ENCODE measurements at places on chromosomes 1 and 21.

GRCh38 chr1:223175032-223175431, 32.0 kb upstream of the TLR5 start:
- peak; percentile 81 for DNase-seq

DNA sequence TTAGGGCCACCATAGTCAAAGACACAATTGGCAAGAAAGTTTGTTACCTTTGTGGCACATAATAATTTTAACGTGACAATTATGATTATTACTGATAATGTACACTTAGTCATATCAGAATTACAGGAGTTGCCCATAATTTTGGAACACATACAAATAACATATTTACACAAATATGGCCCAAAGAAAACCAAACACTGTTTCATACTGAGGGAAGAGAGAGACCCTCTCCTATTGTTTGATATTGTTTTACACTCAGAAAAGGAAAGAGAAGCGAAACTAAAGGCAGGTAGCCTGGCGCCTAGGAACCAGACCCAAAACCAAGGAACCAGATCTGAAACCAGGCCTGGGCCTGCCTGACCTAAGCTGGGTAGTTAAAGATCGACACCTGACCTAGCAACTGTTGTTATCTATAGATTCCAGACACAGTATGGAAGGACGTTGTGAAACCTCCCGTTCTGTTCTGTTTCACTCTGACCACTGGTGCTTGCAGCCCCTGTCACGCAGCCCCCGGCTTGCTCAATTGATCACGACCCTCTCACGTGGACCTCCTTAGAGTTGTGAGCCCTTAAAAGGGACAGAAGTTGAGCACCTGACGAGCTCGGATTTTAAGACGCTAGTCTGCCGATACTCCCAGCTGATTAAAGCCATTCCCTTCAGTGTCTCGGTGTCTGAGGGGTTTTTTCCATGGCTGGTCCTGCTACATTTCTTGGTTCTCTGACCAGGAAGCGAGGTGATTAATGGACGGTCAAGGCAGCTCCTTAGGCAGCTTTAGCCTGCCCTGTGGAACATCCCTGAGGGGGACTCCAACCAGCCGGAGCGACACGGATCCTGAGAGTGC, 27.9 kb downstream of the C1orf115 start:
- no peak for DNase-seq

DNA sequence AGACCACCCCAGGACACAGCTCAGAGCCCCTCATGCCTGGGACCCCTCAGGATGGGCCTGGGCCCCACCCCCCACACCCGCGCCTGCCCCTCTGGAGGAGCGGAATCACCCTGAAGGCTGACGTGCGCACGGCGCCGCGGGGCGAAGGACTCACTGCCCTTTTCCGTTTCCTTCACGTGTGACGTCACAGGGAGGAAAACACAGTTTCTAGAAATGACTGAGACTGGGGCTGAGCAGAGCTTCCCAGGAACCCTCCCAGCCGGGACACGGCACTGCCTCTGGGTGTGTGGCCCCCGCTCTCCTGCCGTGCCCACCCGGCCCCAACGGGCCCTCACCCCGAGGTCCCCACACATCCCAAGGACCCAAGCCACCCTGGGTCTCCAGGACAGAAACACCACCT, 5.4 kb upstream of the TNFRSF4 start:
- DNase-seq = no peak

DNA sequence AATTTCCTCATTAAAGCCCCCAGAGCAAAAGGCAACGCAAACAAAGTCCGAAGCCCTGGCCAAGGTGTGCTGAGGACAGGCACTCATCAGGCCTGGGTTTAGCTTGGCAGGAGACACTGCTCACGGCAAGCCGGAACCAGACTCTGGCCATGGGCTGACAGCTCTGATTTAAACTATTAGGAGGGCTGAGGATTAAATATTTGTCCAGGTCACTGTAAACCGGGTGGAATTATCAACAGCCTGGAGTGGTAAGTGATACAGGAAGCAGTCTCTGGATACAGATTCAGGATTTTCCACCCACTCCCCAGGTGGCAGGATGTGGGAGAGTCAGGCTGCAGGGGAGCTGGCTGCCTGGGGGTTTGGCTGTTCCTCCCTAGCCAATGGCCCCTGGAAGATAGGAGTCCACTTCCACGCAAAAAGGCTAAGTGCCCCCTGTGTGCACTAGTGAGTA, 42.4 kb downstream of the SLC66A1 start:
- no peak for DNase-seq

- no peak for DNase-seq
Measured at GRCh38 chr1:173267453-173267945, 60.4 kb upstream of the TNFSF4 start.

DNA sequence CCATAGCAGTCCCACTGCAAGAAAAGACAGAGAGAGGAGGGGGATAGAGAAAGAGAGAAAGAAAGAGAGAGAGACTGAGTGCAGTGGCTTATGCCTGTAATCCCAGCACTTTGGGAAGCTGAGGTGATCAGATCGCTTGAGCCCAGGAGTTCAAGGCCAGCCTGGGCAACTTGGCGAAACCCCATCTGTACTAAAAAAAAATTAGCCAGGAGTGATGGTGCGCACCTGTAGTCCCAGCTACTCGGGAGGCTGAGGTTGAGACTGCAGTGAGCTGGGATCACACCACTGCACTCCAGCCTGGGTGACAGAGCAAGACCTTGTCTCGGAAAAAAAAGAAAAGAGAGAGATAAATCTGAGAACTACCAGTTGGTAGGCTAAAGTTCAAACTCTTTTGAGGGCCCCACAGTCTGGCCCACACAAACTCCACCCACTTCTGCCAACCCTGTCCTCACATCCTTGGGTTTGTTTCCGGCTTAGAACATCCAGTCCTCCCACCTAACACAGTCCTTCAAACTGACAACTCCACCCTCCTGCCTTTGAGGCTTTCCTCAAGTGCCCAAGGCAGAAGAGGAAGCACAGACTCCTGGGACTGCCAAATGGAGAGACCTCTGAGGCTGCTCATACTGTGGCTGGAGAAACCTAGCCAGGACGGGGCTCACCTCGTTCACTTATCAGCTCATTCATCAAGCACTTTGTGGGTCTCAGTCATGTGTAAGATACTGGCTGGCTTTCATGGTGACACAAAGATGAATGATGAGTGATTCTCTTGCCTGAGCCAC, 20.1 kb downstream of the TFAP2E start:
- DNase-seq = peak; percentile 63

- no peak for DNase-seq
Measured at GRCh38 chr21:42453224-42453985, 42.6 kb downstream of the RSPH1 start.

- peak; percentile 93 for DNase-seq
Measured at GRCh38 chr1:17405898-17406759, 33.3 kb downstream of the RCC2 start.

GRCh38 chr1:978069-978834, 3.6 kb downstream of the PERM1 start:
- peak; percentile 52 for DNase-seq

- no peak for DNase-seq
Measured at GRCh38 chr1:84436876-84437655, 38.8 kb downstream of the DNASE2B start.

- no peak for DNase-seq
Measured at GRCh38 chr1:95232646-95233318, 1.2 kb upstream of the RWDD3 start.

DNA sequence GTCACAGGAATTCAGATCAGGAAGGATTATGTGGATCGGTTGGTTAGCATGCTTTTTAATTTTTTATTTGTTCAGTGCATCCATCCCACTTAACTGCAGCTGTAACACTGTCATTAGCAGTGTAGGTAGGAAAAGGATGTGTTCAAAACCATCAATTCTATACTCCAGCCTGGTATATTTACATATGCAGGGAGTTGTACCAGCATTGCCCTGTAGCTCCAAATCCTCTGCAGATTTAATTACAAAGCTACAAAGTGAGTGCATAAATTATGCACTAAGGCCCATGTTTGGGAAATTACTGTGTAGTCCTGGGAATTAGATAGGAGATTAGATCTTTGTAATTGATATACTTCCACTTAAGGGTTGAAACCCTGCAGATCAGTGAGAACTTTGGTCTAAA, 15.9 kb upstream of the OSBPL9 start:
- no peak for DNase-seq

DNA sequence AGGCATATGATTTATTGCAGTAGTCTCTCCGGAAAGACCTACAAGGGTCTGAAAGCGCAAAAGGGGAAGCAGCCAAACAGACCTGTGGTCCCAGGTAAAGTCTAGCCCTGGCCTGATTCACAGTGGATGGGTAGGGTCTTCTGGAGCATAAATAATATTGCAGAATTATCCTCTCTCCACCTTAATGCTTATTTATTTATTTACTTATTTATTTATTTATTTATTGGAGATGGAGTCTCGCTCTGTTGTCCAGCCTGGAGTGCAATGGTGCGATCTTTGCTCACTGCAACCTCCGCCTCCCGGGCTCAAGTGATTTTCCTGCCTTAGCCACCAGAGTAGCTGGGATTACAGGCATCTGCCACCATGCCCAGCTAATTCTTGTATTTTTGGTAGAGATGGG, 11.8 kb upstream of the KLHDC8A start:
- DNase-seq = no peak

- DNase-seq = no peak
Measured at GRCh38 chr1:100034470-100034869, 64.7 kb downstream of the SLC35A3 start.

DNA sequence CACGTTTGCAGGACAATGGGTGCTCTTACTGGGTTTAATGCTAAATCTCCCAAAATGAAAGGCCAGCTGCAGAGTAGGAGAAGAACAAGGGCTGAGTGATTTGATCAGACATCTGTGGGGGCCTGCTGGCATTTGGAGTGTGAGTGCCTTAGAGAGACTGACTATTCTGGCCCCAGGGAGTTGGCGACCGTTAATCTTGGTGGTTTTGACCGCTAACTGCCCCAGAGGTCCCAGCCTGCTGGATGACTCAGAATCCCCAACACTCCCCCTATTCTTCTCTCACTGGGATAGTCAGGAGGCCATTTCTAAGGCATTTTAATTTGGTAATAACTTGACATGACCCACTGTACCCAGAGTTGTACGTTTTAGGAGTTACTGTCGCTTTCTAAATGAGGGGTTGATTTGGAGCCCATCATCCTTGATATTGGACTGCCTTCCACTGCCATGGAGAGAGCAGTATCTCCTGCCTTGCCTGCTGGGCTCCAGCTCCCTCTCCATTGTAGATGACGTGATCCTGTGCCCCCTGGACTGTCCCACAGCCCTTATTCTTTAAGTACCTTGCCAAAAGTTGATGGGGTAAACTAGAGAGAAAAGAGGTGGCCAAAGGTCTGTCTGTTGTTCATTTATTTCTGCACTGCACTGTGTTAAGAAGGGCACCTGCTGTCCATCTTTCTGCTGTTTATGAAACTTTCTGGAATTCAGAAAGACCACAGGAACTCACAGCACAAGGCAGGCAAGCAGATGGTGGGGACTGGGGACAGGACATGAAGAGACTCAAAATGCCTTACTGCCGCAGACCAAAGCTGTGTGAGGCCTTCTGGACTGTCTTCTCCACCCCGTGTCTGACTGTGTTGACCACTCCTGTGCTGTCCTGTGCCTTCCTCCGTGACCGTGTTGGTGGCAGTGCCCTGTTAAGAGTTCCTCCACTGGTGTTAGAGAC, 98.2 kb upstream of the ARTN start:
- peak; percentile 89 for DNase-seq

DNA sequence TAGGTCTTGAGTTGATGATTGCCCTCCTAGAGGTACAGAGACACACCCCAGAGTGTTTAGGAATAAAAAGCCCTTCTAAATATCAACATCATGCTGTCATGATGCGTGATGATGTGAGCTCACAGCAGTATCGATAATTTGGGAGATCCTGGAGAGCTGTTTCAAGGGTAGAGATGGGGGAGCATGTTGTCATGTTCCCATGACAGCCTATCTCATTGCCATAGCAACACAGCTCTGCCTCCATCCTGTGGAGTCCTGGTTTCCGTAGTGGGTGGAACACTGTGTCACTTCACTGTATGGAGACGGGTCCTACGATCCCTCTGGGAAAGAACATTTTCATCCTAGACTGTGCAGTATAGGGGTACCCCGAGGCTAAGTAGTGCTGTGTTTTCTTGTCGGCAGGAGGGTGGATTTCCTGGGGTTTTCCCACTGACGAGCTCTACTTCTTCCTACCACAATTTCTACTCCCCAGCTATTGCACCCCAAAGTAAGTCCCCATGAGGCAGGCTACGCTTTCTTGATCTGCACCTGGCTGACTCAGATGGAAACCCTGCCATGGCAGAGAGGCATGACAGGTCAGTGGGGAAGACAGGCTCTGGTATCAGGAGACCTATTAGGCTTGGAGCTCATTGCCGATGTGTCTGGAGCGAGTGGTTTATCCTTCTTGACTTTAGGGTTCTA, 7.2 kb downstream of the KISS1 start:
- no peak for DNase-seq

GRCh38 chr1:183841950-183842794, 37.3 kb downstream of the RGL1 start:
- peak; percentile 63 for DNase-seq

DNA sequence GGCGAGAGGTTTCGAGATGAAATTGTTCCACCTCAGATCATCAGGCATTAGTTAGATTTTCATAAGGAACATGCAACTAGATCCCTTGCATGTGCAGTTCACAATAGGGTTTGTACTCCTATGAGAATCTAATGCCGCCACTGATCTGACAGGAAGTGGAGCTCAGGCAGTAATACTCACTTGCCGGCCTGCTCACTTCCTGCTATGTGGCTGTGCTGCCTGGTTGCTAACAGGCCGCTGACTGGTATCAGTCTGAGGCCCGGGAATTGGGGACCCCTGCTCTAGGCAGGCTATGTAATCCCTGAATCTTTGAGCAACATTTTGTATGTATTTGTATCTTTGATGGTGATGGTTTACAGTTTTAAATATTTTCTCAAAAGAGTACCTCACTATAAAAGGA, 32.5 kb downstream of the XKR8 start:
- no peak for DNase-seq

GRCh38 chr1:239436286-239436685, 49.9 kb downstream of the CHRM3 start:
- DNase-seq = no peak

- DNase-seq = no peak
Measured at GRCh38 chr1:194331758-194332157, 1145.3 kb upstream of the B3GALT2 start.

GRCh38 chr1:44000122-44000665, 8.8 kb downstream of the CCDC24 start:
- no peak for DNase-seq
